Kidney epithelial cell (primary cell): ENCODE measurements at places on chromosomes 3 and 15. TPM values are rescaled to one million over a fixed set of nuclear protein-coding genes. Genes with fewer than 3 reads are reported as not detected.

The MLF1 gene
- 12.8 and 20.4 TPM in 2 replicates for total RNA-seq

The GPR62 gene
- total RNA-seq = not detected in 2 replicates

The LRRK1 gene
- total RNA-seq = 6.6 and 9.0 TPM in 2 replicates

The LDHAL6B gene
- total RNA-seq = not detected in 2 replicates

The HES1 gene
- total RNA-seq = 45.2 and 50.7 TPM in 2 replicates

The A4GNT gene
- not detected in 2 replicates for total RNA-seq

The CTXN2 gene
- 0.14 TPM in 1 of 2 replicates, not detected in the other for total RNA-seq

The EFCC1 gene
- 0.14 TPM in 1 of 2 replicates, not detected in the other for total RNA-seq

The IMPG2 gene
- 0.07 and 0.17 TPM in 2 replicates for total RNA-seq

The GPR27 gene
- total RNA-seq = 7.5 and 8.9 TPM in 2 replicates

The TCTA gene
- 16.0 and 17.4 TPM in 2 replicates for total RNA-seq

The SLC15A2 gene
- 0.07 and 0.63 TPM in 2 replicates for total RNA-seq

The ISG20 gene
- total RNA-seq = 22.3 and 36.0 TPM in 2 replicates

The KLF15 gene
- total RNA-seq = 0.55 and 0.67 TPM in 2 replicates

The CAMK1 gene
- total RNA-seq = 18.0 and 19.9 TPM in 2 replicates

The SLC38A3 gene
- 0.13 and 0.48 TPM in 2 replicates for total RNA-seq

The HHLA2 gene
- total RNA-seq = 0.79 TPM in 1 of 2 replicates, not detected in the other

The SPPL2A gene
- total RNA-seq = 91.7 and 138 TPM in 2 replicates

The PLCH1 gene
- total RNA-seq = 2.9 and 3.3 TPM in 2 replicates

The PEX5L gene
- total RNA-seq = 0.04 and 0.07 TPM in 2 replicates

The GABPB1 gene
- total RNA-seq = 37.7 and 44.2 TPM in 2 replicates

The LSMEM2 gene
- total RNA-seq = not detected in 2 replicates

The SEC61A1 gene
- 350 and 383 TPM in 2 replicates for total RNA-seq

The IGF2BP2 gene
- 68.6 and 77.0 TPM in 2 replicates for total RNA-seq
